Left ventricle myocardium inferior (tissue), 1 donor: ENCODE measurements at places on chromosomes 5 and 9.

DNA sequence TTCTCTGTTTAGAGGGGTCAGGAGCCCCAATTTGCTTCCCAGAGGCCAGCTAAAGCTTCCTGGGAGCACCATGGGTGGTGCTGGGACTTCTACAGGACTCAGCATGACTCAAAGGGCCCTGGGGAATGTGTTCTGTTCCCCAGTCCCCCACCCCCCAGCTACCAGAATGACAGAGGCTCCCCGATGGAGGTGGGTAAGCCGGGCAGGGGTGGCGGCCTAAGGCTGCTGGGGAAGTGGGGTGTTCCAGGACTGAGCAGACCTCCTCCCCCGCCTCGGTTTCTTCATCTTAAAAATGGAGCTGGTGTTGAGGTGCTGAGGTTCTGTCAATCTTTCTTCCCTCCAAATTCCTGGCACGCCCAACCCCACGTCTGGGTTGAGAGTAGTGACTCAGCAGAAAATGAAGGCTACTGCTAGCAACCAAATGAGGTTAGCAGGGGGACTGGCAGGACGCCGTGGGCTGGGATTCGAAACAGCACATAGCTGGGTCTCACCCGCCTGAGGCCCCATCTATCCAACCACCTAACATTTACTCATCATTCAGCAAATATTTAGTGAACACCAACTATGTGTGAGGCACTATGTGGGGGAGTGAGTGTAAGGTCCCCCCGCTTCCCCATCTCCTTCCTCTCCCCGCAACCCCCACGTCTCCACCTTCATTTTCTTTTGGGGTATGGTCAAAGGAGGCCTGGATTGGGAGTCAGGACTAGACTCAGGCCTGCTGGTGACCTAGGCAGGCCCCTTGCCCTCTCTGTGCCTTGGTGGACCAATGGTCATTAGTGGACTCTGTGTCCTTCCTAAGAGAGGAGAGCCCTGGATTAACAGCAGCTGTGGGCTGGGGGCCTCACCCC, 50.2 kb downstream of the C9orf50 start:
- peak; percentile 61 for DNase-seq

- DNase-seq = peak; percentile 93
Measured at GRCh38 chr9:34651876-34652601, at the start of gene IL11RA. IL11RA (plus strand) TSS chr9:34652185; CDS start chr9:34655218, 3,033 bp downstream.

DNA sequence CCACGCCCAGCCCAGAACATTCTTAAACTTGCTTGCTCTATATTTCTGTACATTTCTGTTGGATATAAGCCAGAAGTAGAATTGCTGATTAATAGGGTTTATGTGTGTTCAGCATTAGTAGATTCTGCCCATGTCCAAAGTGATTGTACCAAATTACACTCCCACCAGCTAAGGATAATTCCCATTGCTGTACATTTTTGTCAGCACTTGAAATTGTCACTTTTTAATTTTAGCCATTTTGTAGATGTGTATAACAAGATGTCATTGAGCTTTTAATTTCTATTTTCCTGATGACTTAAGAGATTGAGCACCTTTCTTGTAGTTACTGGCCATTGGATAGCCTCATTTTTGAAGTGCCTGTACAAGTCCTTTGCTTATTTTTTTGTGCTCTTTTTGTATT, 46.4 kb downstream of the AQP7 start:
- no peak for DNase-seq

GRCh38 chr5:169808118-169808581, 171.1 kb downstream of the DOCK2 start:
- no peak for DNase-seq
